ENCODE measurements at places on chromosomes 16 and 17.

DNA sequence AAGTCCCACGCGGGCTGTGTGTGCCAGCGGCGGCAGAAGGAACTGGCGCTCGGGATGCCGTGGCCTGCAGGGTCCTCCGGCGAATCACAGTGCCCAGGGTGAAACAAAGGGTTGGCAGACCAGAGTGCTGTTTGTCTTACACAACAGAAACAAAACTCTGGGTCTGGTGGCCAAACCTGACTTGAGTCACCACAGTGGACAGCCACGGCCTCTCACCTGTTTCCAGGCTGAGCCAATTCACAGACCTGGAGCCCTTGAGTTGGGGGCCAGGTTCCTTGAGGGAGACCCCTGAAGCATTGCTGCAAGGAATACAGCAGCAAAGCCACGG, 2.1 kb upstream of the CHMP6 start:
- DNase-seq: no peak

DNA sequence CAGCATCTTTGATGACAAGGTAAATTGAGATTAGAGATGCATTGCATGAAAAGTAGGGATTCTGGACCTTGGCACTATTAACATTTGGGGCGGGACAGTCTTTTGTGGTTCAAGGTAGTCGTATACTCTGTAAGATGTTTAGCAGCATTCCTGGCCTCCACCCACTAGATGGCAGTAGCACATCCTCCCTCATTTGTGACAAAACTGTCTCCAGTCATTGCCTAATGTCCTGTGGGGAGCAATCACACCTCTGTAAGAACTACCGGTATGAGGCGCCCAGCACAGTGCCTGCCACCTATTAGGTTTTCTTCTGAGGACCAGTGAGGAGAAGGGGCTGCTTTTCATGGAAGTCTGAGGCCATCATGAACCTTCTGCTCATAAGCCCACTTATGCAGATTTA, 180.8 kb downstream of the RBFOX1 start:
- peak; percentile 9 for DNase-seq

GRCh38 chr17:45672301-45672700, 111.8 kb upstream of the CRHR1 start:
- no peak for DNase-seq

GRCh38 chr17:12227547-12227946, 206.9 kb downstream of the MAP2K4 start:
- no peak for DNase-seq
